ENCODE measurements at places on chromosomes 7 and 10.

GRCh38 chr10:90171014-90171722, 469.8 kb downstream of the KIF20B start:
- DNase-seq, result no peak

DNA sequence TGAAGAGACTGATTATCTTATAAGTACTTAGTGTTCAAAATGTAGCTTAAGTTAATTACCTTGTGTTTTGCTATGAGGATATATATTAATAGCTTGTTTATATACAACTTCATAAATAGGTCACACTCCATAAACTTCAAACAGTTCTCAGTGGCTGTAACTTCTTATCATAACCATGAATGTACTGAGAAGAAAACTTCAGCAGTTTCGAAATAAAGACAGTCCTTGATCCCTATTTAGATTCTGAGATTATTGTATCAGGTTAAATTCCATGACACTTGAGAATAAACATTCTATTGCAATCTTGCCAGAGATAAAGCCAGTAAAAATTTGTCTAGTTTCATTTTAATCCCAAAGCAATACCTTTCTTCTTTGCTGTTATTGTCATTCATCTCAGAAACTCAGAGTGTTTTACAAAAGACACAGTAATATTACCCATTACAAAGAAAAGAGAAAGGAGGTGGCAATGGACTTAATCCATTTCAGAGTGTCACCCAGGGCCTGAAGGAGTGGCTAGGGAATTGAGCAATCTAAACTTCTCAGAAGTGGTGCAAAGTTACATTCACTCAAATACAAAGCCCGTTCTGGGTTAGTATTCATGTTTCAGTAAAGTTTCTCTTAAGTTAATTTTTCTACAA, 403.6 kb downstream of the SEMA3D start:
- DNase-seq, result no peak

DNA sequence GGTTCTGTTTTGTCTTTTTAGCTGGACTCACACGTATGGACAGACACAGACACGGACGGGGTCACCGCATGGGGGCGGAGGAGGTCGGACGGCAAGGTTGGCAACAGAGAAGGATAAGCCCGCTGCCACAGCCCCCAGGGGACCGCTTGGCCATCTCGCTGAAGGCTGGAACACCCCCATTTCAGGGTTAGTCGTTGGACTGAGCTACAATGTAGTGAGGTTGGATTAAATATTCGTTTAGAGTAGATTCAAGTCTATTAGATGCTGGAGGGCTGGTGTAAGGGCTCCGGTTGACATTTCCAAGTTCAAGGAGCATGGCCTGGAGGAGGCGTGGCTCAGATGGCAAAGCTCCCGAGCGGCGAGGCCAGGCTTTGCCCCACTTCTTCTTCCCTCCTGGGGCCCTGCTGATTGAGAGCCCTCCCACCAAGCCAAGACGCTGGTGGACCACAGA, 35.2 kb downstream of the PPIF start:
- no peak for DNase-seq

GRCh38 chr10:132806561-132807003, 20.6 kb upstream of the NKX6-2 start:
- DNase-seq, result no peak

- DNase-seq, result no peak
Measured at GRCh38 chr10:17113889-17114540, 15.6 kb downstream of the CUBN start.

GRCh38 chr7:2171855-2172254, 60.9 kb downstream of the MAD1L1 start:
- DNase-seq, result no peak

GRCh38 chr7:108026116-108026515, 23.2 kb upstream of the LAMB1 start:
- no peak for DNase-seq

GRCh38 chr10:25178411-25178810, 3.6 kb downstream of the GPR158 start:
- no peak for DNase-seq

GRCh38 chr10:75469006-75469616, 37.7 kb downstream of the LRMDA start:
- no peak for DNase-seq

All from neural crest cell (in vitro differentiated cells).